ENCODE measurements at places on chromosomes 1 and 21.

DNA sequence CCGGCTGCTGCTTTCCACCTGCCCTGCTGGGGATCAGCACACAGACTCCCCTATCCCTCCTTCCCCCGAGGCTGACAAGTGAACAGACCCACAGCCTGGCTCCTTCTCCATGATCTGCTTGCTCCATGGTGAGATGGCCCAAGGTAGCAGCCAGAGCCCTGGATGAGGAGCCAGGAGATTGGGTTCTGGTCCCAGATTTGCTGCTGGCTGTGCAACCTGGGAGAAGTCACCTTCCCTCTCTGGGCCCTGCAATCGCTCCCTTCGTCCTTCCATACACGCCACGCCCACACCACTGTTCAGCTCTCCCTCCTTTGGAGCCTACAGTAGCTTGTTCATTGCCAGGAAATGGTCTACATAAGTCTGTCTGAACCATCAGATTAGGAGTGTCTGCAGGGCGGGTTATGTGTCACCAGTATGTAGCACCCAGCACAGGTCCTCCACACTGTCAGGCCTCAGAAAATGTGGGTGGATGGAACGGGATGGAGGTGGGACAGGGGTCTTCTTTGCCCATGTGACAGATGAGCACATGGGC lies 9.2 kb upstream of the EPHA8 start:
- H3K4me3 ChIP-seq = no peak overlapping the region
- no peaks in the 10 kb centered on the region for H3K27me3 ChIP-seq
- no peaks in the 10 kb centered on the region for H3K36me3 ChIP-seq
- no peak overlapping the region for H3K27ac ChIP-seq
- DNase-seq = no peak

GRCh38 chr1:24963943-24964693 lies 34.0 kb upstream of the RUNX3 start:
- H3K36me3 ChIP-seq = no peaks in the 10 kb centered on the region
- H3K27me3 ChIP-seq = no peaks in the 10 kb centered on the region
- peak overlapping the region; percentile 55 for H3K27ac ChIP-seq
- no peaks in the 10 kb centered on the region for H3K4me1 ChIP-seq

- H3K27me3 ChIP-seq = no peaks in the 10 kb centered on the region
- no peak overlapping the region for H3K27ac ChIP-seq
- DNase-seq = peak; percentile 78
- H3K4me3 ChIP-seq = no peak overlapping the region
- H3K4me1 ChIP-seq = no peaks in the 10 kb centered on the region
Observed at GRCh38 chr1:181676269-181676668, 193.0 kb downstream of the CACNA1E start.

- no peak for DNase-seq
- H3K4me1 ChIP-seq = no peaks in the 10 kb centered on the region
Observed at GRCh38 chr1:41975850-41976569, 57.3 kb upstream of the HIVEP3 start.

DNA sequence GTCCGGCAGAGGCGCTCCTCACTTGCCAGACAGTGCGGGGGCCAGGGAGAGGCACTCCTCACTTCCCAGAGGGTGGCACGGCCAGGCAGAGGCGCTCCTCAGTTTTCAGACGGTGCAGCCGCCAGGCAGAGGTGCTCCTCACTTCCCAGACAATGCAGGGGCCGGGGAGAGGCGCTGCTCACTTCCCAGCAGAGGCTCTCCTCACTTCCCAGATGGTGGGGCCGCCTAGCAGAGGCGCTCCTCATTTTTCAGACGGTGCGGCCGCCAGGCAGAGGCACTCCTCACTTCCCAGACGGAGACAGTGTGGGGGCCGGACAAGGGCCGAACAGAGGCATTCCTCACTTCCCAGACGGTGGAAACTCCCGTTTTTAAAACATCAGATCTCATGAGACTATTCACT lies 238.4 kb upstream of the CACYBP start:
- DNase-seq = peak; percentile 8
- no peaks in the 10 kb centered on the region for H3K27me3 ChIP-seq
- no peaks in the 10 kb centered on the region for H3K4me1 ChIP-seq
- no peak overlapping the region for H3K27ac ChIP-seq
- H3K36me3 ChIP-seq = no peaks in the 10 kb centered on the region

DNA sequence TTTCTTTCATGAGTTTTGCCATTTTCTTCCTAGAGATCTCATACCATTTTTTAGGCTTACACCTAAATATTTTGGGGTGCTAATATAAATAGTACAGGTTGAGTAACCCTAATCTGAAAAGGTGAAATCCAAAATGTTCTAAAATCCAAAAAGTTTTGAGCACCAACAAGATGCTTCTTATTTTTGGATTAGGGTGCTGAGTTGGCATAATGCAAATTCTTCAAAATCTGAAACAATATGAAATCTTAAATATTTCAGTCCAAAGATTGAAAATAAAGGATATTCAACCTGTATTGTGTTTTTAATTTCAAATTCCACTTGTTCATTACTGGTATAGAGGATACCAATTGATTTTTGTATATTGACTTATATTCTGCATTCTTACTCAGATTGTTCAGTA lies 51.1 kb upstream of the KCNK2 start:
- no peaks in the 10 kb centered on the region for H3K4me1 ChIP-seq
- DNase-seq = no peak
- no peaks in the 10 kb centered on the region for H3K27me3 ChIP-seq
- no peaks in the 10 kb centered on the region for H3K36me3 ChIP-seq
- no peak overlapping the region for H3K27ac ChIP-seq

DNA sequence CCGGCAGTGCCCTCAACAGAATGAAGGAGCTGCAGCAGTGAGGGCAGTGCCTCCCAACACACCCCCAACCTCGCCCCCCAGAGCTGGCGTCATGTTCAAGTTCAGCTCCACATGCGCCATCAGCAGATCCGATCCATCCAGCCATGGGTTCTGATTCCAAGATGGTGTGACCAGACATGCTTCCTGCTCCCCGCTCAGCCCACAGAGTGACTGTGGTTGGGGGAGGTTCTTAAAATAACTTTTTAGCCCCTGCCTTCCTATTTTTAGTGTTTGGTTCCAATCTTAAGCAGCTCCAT lies 30.1 kb upstream of the GPR137B start:
- no peak for DNase-seq
- no peak overlapping the region for H3K27ac ChIP-seq
- H3K4me1 ChIP-seq = no peaks in the 10 kb centered on the region
- H3K4me3 ChIP-seq = no peak overlapping the region
- H3K27me3 ChIP-seq = no peaks in the 10 kb centered on the region

- H3K27me3 ChIP-seq = no peaks in the 10 kb centered on the region
- H3K4me1 ChIP-seq = peaks cover 62% of the 10 kb centered on the region
- peak overlapping the region; percentile 45 for H3K27ac ChIP-seq
- no peak overlapping the region for H3K4me3 ChIP-seq
- no peak for DNase-seq
- H3K36me3 ChIP-seq = peaks cover 43% of the 10 kb centered on the region
Observed at GRCh38 chr1:109500941-109501381, 7.1 kb downstream of the CYB561D1 start.

DNA sequence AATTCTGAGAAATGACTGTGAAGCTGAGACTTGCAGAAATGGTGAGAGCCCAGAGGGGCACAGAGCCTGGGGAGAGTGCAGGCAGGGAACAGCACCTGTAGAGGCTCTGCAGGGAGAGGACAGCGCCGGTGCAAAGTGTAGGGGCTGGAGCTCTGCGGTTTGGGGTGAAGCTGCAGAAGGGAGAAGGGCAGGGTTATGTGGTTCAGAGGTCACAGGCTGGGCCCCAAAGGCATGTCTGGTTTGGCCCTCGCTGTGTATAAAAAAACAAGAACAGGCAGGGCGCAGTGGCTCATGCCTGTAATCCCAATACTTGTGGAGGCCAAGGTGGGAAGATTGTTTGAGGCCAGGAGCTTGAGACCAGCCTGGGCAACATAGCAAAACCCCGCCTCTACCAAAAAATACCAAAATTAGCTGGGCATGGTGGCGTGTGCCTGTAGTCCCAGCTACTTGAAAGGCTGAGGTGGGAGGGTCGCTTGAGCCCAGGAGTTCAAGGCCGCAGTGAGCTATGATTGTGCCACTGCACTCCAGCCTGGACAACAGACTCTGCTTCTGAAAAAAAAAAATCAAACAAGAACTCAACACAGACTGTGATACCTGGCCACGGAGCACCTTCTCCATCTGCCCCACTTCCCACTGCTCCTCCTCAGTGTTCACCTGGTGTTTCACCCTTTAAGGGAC lies 29.1 kb downstream of the SERINC2 start:
- no peak overlapping the region for H3K4me3 ChIP-seq
- no peak overlapping the region for H3K27ac ChIP-seq
- no peaks in the 10 kb centered on the region for H3K4me1 ChIP-seq
- no peaks in the 10 kb centered on the region for H3K36me3 ChIP-seq
- DNase-seq = no peak
- no peaks in the 10 kb centered on the region for H3K27me3 ChIP-seq

- no peaks in the 10 kb centered on the region for H3K4me1 ChIP-seq
- H3K4me3 ChIP-seq = no peak overlapping the region
- H3K36me3 ChIP-seq = no peaks in the 10 kb centered on the region
- no peaks in the 10 kb centered on the region for H3K27me3 ChIP-seq
- H3K27ac ChIP-seq = no peak overlapping the region
Observed at GRCh38 chr21:45939521-45940045, 42.0 kb upstream of the COL6A1 start.

GRCh38 chr21:40143822-40144525 lies 276.7 kb downstream of the PCP4 start:
- peaks cover 9% of the 10 kb centered on the region for H3K27me3 ChIP-seq
- no peaks in the 10 kb centered on the region for H3K4me1 ChIP-seq
- H3K4me3 ChIP-seq = no peak overlapping the region

GRCh38 chr1:34237151-34237815 lies 60.6 kb downstream of the C1orf94 start:
- no peak overlapping the region for H3K27ac ChIP-seq
- H3K4me3 ChIP-seq = no peak overlapping the region
- no peaks in the 10 kb centered on the region for H3K36me3 ChIP-seq
- H3K4me1 ChIP-seq = no peaks in the 10 kb centered on the region
- peaks cover 7% of the 10 kb centered on the region for H3K27me3 ChIP-seq

DNA sequence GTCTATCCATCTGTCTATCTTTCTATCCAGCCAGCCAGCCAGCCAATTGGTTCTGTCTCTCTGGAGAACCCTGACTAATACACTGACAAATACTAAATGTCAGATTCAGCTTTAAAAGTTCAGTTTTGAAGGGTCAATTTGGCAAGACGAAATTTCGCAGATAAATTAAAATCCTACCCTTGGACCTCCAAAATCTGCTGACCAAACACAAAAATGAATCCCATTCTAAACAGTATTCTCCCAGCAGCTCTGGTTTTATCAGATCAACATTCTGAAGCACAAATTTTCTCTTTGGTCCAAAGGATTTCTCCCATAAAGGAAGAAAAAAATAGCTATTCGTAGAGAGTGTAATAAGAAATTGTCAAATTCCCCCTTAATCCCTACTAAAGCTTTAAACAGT lies 248.6 kb downstream of the RERE start:
- no peaks in the 10 kb centered on the region for H3K27me3 ChIP-seq
- no peak for DNase-seq
- no peak overlapping the region for H3K4me3 ChIP-seq
- H3K4me1 ChIP-seq = peaks cover 24% of the 10 kb centered on the region
